ENCODE measurements at places on chromosomes 7 and 10.

GRCh38 chr10:78415111-78415510 is 381.4 kb downstream of the RPS24 start:
- DNase-seq, result no peak

DNA sequence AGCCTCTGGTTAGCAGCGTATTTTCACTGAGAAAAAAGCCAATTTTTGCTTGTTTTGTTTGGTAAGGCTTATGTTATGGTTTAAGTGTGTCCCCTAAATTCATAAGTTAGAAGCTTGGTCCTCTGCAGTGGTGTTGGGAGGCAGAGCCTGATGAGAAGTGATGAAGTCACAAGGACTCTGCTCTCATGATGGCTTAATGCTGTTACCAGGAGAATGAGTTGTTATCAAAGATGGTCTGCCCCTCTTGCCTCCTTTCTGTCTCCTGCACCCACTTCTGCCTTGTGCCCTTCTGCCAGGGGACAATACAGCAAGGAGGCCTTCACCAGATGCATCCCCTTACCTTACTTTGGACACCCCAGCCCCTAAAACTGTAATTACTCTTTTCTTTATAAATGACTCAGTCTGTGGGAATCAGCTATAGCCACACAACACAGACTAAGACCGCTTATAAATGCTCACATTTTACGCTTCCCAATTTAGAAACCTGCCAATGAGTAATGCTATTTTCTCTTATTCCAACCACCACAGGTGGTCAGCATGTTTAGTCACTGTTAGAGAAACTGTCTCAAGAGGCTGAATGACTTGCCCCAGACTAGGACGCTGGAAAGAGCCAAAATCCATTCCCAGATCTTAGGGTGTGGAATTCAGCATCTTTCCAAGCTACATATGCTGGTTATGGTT is 6.1 kb upstream of the PKD1L1 start:
- no peak for DNase-seq

GRCh38 chr10:118028619-118029018 is 18.1 kb downstream of the RAB11FIP2 start:
- no peak for DNase-seq

- DNase-seq, result no peak
Measured at GRCh38 chr7:134892963-134893362, 93.3 kb upstream of the AGBL3 start.

DNA sequence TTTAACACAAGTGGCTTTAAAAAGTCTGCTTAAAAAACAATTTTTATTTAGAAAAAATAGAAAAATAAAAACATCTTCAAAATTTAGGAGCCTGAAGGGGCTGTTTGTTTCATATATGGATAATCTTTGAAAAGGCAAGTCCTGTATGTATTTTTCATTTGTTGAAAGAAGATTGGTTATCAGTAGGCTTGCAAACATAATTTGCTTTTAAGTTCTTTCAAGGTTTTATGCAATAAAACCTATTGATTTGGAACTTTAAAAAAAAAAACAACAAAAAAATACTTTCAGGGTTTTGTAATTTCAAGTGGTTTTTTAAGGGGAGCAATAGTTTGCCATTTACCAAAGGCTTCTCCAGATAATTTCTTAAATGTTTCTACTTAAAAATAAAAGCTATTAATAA is 35.6 kb downstream of the MPLKIP start:
- no peak for DNase-seq

DNA sequence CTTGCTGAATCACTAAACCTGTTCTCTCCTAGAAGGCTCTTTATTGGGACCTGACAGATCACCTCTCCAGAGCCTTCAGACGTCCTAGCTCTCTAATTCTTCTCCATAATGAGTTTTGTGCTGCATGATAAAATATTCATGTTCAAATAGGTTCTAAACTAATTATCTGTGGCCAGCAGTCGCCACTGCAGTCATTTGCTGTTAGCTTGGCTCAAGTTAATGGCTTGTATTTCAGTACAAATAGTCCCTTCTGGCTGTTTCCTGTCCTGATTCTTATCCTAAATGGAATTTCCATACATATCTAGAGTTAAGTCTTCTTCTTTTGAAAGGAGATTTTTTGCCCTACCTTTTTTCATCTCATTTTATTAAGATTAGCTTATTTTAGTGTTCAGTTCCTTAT is 303.2 kb downstream of the EXOC4 start:
- no peak for DNase-seq

DNA sequence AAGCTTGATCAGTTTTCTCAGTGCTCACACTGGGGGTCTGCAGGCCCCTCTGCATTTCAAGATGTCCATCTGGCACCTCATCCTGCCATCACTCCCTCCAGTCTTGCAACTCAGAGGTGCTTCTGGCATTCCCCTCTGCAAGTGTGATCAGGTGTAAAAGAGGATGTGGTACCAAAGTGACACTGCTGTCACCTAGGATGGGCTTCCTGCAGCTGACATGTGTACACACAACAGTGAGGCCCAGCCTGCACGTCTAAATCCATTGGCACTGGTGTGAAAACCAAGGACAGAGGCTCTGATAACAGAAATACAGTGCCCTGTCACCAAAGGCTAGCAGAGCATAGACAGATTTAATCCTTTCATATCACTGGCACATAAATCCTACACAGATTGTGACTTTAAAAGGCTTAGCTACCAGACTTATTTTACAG is 162.5 kb upstream of the CELF2 start:
- DNase-seq, result no peak

- DNase-seq, result no peak
Measured at GRCh38 chr7:110839866-110840265, 251.1 kb upstream of the LRRN3 start.

- no peak for DNase-seq
Measured at GRCh38 chr7:10100572-10100971, 873.1 kb upstream of the PHF14 start.

GRCh38 chr7:13981070-13981469 is 8.4 kb downstream of the ETV1 start:
- DNase-seq, result no peak

- no peak for DNase-seq
Measured at GRCh38 chr7:120837599-120837998, 20.3 kb downstream of the TSPAN12 start.

DNA sequence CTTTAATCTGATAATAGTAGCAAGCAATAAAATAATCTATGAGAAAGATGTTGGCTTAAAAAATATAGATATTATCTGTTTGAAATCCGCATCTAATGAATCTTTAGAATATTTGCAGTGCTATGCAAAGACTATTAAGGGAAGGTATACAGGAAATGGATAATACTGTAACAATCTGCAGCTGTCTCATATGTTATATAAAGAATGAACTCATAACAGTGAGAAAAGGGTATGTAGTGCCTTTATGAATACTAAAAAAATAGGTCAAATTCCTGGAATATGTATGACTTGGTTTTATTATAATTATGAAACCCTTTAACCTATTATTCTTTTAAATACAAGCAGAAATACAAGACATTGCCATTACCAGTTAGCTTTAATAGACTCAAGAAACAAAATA is 105.1 kb upstream of the GPR22 start:
- no peak for DNase-seq

GRCh38 chr7:116236020-116236630 is 25.8 kb downstream of the TES start:
- peak; percentile 65 for DNase-seq

GRCh38 chr10:66192162-66192831 is 733.5 kb upstream of the LRRTM3 start:
- no peak for DNase-seq

DNA sequence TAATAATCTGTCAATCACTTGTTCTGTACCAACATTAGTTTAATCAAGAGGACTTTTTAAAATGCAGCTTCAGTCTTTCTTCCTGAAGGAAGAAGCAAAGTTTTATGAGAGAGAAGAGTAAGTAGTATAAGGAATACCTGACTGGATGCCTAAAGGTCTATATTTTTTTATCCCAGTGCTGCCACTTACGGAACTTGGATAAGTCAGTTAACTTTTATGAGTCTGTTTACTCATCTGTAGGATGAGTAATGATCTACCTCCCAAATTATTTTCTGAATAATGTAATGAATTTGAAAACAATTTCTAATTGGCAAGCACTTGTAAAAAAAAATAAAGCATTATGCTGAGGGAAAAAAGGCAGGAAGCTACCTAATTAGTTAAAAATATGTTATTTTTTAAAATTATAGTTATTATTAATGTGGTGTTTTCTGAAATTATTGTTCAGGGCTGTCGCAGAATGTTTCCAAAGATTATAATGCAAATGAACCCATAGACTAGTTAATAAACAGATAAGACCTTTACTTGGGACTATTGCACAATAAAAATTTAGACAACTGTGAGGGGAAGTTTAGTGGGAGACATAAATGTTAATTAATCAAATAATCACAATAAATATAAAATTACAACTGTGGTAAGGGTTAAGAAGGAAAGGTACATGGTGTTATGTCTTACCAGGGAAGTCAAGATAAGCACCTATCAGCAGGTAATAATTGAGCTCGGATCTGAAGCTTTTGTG is 24.6 kb downstream of the SLK start:
- DNase-seq, result no peak

DNA sequence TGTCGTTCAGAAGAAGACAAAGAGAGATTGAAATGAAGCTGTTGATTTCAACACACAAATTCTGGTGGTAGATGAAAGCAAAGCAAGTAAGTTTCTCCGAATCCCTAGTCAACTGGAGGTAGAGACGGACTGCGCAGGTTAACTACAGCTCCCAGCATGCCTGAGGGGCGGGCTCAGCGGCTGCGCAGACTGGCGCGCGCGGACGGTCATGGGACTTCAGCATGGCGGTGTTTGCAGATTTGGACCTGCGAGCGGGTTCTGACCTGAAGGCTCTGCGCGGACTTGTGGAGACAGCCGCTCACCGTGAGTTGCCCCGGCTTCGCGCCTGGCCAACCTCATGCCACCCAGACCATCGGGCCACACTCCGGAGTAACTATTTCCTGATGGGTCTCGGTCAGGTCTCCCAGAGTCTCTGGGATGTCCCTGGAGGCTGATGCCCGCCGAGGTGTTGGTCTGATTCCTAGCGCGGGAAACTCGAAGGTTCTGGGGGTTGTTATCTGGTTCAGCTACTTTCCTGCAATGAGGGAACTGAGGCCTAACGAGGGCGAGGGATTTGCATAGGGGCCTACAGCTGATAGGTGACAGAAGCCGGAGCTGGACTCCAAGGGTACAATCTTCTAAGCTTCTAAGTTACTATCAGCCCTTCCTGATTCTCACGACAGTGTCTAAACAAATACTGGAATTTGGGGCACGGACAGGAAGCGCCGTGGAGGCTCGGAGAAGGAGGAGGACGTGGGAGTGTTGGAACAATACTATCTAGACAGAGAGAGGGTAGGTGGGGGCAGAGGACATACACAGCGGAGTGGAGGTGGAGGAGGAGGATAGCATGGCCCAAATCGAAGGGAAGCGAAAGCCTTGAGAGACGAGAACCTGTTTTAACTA is at the start of gene RPP30:
Gene RPP30 (plus strand): TSS at position 209 of the 882 bp plus-strand sequence. CDS start 13 bp downstream, at position 222.
- peak; percentile 86 for DNase-seq

DNA sequence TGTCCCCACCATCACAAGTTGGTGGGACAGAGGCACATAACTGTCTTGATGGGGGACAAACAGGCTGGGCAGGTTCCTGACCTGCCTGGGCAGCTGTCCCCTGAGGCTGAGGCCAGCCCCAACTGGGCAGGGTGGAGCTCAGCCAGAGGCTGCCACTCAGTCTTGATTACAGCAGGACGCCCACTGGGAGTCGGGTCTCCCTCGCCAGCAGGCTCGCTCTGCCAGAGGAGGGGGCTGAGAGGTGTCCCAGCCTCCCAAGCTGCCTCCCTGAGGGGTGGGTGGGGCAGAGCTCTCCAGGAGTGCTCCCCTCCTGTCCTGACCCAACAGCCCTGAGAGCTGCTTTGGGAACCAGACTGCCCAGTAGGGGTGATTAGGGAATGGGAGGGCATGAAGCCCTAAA is 1.8 kb upstream of the CAMK2G start:
- no peak for DNase-seq

GRCh38 chr7:115672024-115672423 is 358.5 kb downstream of the TFEC start:
- no peak for DNase-seq

DNA sequence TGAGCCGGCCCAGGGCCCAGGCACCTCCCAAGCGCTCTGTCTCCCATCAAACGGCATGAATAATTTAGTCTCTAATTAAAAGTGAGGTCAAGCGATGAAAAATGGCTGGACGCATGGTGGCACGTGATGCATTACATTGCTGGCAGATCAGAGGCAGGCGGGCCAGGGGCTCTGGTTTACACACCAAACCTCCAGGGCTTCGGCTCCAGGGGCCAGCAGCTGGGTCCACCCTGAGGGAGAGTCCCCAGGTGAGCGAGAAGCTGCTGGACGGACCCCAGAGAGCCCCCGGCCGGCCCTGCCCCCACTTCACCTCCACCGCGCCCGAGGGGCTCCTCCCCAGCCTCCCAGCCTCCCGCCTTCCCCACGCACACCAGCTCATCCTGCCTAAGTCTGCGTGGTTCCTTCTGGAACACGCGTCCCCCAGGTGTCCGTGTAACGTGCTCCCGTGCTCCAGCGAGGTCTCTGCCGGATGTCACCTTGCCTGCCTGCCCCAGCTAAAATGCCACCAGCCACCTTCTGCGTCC is 23.2 kb downstream of the UNCX start:
- no peak for DNase-seq

DNA sequence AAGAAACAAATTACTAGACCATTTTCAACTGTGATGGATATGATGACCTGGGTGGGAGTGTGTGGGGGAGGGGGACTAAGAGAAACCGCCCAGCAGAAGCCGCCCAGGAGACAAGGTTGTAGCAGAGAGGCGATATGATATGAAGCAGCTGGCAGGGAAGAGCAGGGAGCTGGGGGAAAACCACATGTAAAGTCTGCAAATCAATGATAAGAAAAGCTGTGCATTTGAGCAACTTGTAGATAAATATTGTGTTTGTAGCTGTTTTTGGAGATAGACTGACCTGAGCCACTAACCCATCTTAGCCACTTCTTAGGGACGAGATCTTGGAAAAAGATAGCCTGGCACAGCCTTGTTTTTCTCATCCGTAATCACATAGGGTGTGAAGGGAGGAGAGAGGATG is 252.6 kb downstream of the SEC23IP start:
- DNase-seq, result no peak

DNA sequence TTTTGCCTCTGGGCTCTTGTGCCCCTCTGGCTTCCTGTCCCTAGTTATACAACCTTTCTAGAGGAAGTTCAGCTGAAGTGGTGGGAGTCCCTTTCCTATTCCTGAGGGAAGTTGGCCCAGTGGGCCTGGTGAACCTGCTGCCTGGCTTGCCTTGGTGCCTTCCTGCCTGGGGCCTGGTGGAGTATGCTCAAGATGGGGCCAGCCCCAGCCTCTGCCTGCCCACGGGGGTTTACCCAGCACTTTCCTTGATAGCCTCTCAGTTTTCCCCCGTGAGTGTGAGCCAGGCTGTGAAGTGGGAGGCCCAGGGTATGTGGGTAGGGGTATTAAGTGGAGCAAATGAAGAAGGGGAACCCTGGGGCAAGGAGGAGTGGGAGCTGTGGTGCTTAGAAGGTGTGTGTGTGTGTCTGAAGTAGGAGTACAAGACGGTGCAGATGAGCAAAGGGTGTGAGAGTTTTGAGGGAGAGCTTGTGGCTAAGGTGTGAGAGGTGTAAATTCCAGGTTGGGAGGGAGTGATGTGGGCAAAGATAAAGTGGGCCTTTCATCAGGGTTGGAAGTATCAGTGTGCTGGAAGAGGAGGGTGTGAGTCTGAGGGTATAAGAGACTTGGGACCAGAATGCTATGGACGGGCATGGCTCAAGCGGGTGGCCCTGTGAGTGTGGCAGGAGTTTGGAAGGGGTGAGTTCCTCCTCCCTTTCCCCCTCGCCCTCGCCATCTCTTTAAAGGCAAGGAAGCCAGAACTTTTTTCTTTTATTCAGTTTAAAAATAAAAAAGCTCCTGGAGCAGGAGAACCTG is 10.9 kb upstream of the PAX2 start:
- no peak for DNase-seq

GRCh38 chr7:22564511-22565045 is 64.6 kb upstream of the STEAP1B start:
- DNase-seq, result no peak

GRCh38 chr7:126202177-126202576 is 1050.6 kb downstream of the GRM8 start:
- no peak for DNase-seq
